Inflammatory macrophage treated with lipopolysaccharide for 1 hour (primary cell): ENCODE measurements at places on chromosomes 7 and 10.

DNA sequence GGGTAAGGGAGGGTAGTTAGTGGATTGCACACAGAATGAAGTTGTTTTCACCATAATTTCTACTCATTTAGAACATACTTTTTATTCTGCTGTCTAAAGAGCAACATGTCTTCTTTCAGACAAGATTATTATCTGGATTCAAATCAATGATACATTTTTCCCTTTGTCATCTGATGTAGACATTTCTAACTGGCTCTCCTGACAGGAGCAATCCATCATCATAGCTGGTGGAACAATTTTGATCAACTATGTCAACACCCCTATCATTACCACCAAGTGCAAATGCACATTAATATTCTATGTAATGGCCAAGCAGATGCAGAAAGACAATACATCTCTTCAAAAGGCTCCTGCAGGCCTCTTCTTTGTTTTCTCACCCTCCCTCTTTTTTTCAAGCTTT, 672.9 kb upstream of the LRRTM3 start:
- no peak for DNase-seq

DNA sequence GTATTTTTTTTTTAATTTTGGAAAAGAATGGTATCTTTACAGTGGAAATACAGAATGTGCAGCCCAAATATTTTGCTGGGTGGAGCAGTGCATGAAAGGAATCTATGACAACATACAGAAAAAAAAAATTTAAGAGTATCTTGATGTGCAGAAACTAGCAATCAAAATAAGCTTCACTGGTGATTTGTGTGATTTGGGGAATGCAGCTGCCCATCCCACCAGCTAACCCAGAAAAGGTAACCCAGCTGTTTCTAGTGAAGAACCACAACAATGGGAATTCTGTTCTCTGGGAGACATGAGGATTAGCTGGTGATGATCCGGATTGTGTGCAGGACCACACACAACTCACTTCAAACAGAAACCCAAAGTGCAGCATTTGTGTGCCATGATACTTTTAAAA, 375.5 kb downstream of the SEMA3D start:
- DNase-seq = no peak

- no peak for DNase-seq
These were observed at the start of gene PCLO for GRCh38 chr7:83162402-83163256. TSS of gene PCLO (minus strand) at chr7:83162884. CDS start at chr7:83162592, 292 bp downstream.

DNA sequence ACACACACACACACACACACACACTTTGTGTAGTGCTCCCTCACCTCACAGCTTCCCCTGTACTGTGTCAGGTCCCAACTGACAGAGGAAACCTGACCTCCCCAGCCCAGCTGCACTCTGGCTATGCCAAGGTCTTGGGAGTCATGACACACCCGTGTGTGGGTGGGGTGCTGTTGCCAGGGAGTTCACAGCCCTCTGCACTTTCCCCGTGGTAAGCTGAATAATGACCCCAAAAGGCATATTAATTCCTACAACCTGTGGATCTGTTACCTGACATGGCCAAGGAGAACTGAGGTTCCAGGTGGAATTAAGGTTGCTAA, 8.9 kb upstream of the NANOS1 start:
- peak; percentile 74 for DNase-seq
